ENCODE measurements at places on chromosomes 6 and 20.

- no peak for DNase-seq
These were observed 168.3 kb upstream of the SPACA1 start for GRCh38 chr6:87879132-87879861.

DNA sequence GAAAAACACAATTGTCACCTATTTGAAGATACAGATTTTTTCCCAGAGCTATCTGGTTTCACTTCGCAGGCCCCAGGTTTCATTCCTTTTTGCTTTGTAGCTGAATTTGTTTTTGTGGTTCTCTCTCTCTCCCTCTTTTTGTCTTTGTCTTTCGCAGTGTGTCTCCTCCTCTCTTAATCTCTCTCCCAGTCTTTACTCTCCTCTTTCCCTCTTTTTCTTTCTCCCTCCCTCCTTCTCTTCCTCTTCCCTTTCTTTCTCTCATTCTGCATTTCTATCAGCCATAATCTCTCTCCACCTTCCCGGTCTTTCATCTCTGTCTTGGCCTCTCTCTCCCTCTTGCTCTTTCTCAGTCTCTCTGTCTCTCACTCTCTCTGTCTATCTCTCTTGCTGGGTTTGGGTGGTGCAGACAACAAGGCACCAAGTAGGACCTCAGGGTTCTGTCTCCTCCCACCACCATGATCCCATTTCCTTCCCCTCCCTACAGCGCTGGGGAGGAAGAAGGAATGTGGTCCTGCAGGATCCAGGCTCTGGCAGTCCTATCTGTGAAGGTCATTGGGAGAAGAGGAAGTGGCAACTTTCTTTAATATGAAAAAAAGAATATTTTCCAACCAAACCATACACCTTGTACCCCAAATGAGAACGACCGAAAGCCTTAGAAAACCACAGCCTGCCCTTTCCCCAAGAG is 63.2 kb downstream of the BANF2 start:
- no peak for DNase-seq

DNA sequence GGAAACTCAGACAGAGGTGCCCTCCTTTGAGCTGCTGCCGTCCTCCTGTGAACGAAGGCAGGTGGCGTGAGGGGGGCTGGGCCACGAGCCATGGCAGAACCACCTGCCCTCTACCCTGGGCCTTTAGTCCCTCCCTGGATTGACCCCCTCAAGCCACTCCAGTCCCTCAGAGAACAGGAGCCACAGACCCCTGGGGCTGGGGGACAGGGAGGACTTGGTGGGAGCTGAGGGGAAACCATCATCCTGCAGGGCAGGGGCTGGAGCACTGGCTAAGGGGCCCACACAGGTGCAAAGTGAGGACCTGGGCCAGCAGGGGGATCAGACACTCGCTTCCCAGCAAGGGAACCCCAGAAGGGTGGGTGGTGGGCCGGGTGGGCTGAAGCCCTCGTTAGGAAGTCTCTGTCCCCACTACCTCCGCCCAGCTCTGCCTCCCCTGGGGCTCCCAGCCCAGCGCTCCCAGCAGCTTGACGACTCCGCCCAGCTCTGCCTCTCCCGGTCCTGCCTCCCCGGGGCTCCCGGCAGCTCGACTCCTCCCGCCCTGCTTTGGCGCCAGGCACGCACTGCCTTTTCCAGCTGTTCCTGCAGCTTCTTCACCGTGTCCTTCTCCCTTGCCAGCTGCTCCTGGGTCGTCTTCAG is 44.4 kb downstream of the DSTN start:
- DNase-seq, result peak; percentile 30

DNA sequence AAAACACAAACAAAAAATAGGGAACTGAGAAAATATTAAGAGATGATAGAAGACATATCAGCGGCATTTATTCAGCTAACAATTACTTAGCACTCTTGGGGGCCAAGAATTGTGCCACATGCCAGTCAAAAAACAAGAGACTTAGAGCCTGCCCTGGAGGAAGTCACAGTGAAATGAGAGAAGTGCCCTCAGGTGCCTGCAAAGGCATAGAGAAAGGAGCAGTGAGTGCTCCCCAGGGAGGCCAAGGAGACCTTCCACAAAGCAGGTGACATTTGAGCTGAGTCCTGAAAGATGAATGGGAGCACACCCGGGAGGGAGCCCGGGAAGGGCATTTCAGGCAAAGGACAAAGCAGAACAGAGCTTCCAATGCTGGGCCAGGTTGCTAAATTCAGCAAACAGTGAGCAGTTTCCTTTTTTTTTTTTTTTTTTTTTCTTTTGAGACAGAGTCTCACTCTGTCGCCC is 184.7 kb upstream of the JARID2 start:
- no peak for DNase-seq

DNA sequence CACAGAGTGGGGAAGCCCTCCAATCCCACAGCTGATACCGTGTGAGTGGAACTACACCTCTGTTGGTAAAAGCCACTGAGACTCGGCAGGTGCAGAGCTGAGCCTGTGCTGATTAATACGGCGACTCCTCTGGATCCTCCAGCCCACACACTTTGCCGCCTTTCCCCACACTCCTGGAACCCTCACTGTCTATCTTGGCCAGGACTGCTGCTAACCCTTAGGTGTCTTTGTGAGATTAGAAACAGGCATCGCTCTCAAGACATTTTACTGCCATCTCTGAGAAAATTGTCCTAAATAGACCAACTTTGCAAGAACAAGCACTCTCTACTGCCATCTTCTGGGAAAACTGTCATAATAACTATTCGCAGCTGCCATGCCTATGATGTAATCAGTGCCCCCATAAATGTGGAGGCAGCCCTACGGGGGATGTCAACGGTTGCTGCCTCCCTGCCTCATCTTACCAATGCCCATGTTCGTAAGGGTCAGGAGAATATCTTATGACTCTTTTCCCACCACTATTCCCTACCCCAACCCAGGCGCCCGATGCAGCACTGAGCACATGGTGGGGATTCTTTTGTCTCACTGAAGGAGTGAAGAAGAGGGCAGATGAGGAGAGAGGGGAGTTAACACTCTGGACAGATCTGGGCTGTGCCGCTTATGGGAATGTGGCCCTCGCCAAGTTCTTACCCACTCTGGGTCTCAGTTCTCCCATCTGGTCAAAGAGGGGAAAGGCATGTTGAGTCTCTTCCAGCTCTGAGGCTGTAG is 26.1 kb upstream of the KCNB1 start:
- no peak for DNase-seq

GRCh38 chr20:60727425-60727824 is 524.6 kb upstream of the CDH4 start:
- DNase-seq, result no peak

DNA sequence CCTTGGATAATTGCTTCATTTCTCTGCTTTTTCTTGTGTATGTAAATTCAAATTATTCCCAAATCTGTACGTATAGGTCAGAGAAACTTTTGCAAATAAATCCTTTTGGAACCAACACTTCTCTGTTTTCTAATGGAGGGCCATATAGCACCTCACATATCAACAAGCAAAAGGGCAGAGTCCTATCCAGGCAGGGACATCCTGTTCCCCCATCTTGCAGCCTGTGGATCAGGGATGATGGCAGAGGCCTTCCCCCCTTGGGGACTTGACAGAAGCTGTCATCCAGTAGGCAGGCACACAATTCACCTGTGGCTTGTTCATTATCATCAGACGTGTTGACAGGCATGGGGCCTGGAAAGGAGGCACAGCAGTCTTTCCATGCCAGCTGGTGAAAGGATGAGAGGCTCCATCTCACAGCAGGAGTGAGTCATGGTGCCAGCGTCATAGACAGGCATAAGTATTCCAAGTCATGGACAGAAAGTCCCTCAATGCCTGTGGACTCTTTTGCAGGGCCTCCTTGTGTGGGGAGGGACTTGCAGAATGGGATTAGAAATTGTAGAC is 31.8 kb upstream of the PLEKHG1 start:
- DNase-seq, result no peak

DNA sequence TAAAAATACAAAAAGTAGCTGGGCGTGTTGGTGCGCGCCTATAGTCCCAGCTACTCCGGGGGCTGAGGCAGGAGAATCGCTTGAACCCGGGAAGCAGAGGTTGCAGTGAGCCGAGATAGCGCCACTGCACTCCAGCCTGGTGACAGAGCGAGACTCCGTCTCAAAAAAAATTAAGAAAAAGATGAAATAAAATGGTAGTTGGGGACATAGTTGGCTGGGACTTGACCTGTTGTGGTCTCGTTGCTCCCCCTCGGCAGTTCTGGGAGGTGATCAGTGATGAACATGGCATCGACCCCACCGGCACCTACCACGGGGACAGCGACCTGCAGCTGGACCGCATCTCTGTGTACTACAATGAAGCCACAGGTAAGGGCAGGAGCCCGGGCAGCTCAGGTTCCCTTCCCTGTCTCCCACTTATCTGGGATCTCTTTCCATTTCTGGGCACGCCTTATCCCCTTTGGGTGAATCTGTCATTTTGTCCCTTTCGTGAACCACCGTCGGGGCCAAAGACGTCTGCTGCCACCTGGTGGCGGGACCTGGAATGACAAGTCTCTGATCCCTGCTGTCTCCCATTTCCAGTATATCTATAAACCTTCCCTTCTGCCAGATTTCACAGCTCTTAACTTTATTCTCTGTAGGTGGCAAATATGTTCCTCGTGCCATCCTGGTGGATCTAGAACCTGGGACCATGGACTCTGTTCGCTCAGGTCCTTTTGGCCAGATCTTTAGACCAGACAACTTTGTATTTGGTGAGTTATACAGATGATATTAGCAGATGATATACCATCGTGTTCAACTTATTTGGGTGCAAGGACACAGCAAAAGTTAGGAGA is 2.3 kb downstream of the TUBB start:
- DNase-seq, result peak; percentile 87

- DNase-seq, result no peak
These were observed 30.1 kb downstream of the TMEM74B start for GRCh38 chr20:1154691-1155090.

DNA sequence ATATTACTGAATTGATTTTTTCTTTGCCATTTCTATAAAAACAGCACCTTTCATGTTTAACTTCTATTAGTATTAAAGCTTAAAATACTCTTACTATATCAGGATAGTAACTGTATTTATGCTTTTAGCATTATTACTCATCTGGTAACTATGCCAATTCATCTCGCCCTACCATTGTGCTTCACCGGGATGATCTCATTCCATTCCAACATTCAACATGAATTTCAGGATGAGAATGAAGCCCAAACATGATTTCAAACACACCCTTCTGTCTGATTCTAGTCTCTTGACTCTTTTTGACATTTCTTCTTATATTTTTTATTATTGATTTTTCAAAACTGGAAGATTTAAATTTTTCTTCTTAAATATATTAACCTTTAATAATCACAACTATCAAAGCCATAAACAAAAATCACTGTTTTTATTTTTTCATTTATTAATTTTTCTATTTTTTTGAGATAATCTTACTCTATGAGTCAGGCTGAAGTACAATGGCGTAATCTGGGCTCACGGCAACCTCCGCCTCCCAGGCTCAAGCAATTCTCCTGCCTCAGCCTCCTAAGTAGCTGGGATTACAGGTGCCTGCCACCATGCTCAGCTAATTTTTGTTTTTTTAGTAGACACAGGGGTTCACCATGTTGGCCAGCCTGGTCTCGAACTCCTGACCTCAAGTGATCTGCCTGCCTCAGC is 46.7 kb downstream of the GJA1 start:
- no peak for DNase-seq

- DNase-seq, result no peak
These were observed 841.6 kb upstream of the GJE1 start for GRCh38 chr6:141290941-141291721.

- DNase-seq, result no peak
These were observed 54.0 kb downstream of the TRAF3IP2 start for GRCh38 chr6:111551521-111552231.

DNA sequence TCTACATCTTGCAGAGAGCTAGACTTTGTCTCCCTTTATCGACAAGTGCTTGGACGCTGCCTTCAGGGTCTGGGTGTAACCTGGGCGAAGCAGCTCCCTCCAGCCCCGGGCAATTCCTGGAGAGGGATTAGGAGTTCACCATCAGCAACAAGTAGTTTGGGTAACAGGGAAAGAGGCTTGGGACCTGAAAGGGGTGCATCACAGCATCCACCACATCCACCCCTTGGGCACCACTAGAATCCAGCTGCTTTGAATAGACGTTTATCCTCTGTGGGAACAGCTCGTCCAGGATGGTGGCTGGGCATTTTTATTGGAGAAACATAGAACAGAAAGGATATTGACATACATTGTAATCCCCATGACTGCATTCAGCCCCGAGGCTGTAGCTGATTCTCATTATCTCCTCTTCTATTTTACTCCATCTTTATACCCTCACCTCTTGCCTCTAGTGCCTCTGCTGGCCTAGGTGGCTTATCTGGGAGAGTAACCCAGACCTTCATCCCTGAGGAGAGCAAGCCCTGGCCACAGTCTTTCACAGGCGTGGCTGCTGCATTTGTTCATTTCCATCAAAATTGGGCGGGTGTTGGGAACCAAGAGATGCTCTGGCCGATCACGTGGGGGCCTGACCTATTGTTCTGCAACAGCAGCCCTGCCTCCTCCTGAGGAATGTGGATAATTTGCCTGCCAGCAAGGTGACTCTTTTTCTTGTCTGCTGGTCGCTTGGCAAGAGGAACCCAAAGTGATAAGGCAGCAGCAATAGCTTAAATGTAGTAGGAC is 109.2 kb upstream of the RALGAPA2 start:
- no peak for DNase-seq

DNA sequence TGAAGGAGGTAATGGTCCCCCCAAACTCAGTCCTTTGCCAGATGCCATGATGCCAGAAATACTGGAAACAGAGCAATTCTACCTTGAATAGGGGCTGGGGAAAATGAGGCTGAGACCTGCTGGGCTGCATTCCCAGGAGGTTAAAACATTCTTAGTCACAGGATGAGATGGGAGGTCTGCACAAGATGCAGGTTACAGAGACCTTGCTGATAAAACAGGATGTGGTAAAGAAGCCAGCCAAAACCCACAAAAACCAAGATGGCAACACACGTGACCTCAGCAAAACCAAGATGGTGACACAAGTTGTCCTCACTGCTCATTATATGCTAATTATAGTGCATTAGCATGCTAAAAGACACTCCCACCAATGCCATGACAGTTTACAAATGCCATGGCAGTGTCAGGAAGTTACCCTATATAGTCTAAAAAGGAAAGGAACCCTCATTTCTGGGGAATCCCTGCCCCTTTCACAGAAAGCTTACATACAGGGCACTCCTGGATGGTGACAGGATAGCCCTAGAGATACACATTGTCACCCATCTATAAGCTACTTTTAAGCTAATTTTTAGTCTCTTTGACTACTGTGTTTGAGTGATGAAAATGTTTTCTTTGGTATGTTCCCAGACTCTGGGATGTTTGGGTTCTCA is 979.7 kb downstream of the TBC1D32 start:
- DNase-seq, result no peak

GRCh38 chr6:150491131-150491810 is 108.4 kb upstream of the PLEKHG1 start:
- DNase-seq, result no peak

GRCh38 chr6:125212377-125212776 is 58.8 kb downstream of the TPD52L1 start:
- DNase-seq, result no peak

GRCh38 chr6:71181565-71181964 is 107.0 kb upstream of the OGFRL1 start:
- no peak for DNase-seq

- no peak for DNase-seq
These were observed 110.6 kb upstream of the TENT5A start for GRCh38 chr6:81863123-81863522.

GRCh38 chr20:50993876-50994275 is 29.0 kb downstream of the KCNG1 start:
- DNase-seq, result no peak

Measured in activated naive CD8-positive, alpha-beta T cell treated with anti-CD3 and anti-CD28 coated beads, Interleukin-2, amount 10 ng/mL, durations not matched to agents 7 days and 5 days (primary cell).